ENCODE measurements at places on chromosomes 3 and 15.

DNA sequence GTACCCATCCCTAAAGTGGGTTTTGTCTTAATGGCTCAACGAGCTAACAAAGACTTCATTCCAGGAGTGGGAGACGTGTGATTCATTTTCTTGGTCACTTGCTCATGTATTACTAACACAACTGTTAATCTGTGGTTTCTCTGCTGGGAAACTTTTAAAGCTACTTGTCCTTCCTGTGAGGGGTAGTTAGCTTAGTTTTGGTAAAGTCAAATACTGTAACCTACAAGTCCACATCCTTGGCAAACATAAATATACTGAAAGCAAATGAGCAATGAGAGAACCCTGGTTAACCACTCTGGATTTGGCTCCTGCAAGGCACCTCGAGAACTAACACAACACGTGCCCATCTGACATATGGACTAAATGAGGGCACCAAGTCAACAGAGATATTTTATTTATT lies 19.9 kb downstream of the NOX5 start:
- peak; percentile 79 for DNase-seq

DNA sequence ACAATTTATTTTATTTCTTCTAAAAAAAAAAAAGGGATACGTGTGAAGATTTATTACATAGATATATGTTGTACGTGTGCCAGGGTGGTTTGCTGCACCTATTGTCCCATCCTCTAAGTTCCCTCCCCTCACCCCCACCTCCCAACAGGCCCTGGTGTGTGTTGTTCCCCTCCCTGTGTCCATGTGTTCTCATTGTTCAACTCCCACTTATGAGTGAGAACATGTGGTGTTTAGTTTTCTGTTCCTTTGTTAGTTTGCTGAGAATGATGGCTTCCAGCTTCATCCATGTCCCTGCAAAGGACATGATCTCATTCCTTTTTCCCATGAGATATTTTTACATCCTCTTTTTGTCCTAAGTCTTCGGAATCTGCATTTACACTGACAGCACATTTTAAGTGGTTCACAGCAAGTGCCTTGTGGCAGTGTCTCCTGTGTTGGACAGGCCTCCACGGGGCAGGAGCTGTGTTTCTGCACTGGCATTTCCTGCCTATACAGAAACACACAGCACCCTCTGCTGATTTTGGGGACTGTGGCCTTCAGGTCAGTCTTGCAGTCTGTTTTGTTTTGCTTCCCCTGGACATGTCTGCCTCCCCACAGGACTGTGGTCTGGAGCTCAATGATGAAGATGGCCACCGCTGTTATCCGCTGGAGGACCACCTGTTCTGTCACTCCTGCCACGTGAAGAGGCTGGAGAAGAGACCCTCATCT lies 12.7 kb upstream of the SACM1L start:
- DNase-seq, result no peak

DNA sequence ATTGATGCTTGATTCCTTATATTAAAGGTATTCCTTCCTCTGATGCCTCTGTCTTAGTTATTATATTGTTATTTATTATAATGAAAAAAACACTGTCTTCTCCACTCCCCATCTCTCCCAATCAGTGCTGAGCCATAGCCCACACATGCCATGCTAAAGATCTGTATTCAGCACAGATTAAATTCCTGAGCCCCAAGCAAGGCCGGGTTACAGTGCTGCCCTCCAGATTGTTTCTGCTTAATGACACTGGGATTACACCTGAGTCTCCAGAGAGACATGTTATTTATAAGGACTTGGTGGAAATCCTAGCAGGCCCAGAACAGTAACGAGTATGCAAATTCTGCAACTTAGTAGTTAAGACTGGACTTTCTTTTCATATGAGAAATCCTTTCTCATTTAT lies 305.9 kb upstream of the UMPS start:
- DNase-seq, result no peak

GRCh38 chr3:160893207-160893606 lies 137.2 kb downstream of the PPM1L start:
- no peak for DNase-seq

- DNase-seq, result peak; percentile 45
Observed at GRCh38 chr3:141388823-141389621, 20.7 kb downstream of the ZBTB38 start.

Measured in HCEC 1CT (cell line).